ENCODE measurements at places on chromosomes 1 and 21.

GRCh38 chr1:155307247-155307740 is 1.4 kb upstream of the FDPS start:
- DNase-seq: peak; percentile 23

DNA sequence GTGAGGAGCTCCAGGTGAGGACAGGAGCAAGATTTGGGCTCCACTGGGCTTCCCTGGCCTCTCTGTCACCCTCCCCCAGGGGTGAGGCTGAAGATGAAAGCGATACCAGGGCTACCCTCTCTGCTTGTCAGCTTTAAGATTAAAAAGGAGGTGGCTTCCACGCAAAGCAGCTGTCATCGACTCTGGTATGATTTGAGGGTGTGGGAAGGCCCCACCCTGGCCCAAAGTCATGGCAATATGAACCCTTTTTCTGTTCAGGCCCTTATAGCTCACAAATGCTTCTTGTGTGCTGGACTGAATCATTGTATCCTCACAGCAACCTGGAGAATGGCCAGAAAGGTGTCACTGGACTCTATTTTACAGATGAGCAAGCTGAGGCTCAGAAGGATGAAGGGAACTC is 41.6 kb downstream of the NUAK2 start:
- DNase-seq: peak; percentile 32

GRCh38 chr1:152457561-152457960 is 43.5 kb upstream of the CRNN start:
- DNase-seq: no peak

GRCh38 chr1:54453509-54453908 is 47.3 kb upstream of the SSBP3 start:
- no peak for DNase-seq

GRCh38 chr1:224267925-224268324 is 62.0 kb downstream of the NVL start:
- DNase-seq: no peak

DNA sequence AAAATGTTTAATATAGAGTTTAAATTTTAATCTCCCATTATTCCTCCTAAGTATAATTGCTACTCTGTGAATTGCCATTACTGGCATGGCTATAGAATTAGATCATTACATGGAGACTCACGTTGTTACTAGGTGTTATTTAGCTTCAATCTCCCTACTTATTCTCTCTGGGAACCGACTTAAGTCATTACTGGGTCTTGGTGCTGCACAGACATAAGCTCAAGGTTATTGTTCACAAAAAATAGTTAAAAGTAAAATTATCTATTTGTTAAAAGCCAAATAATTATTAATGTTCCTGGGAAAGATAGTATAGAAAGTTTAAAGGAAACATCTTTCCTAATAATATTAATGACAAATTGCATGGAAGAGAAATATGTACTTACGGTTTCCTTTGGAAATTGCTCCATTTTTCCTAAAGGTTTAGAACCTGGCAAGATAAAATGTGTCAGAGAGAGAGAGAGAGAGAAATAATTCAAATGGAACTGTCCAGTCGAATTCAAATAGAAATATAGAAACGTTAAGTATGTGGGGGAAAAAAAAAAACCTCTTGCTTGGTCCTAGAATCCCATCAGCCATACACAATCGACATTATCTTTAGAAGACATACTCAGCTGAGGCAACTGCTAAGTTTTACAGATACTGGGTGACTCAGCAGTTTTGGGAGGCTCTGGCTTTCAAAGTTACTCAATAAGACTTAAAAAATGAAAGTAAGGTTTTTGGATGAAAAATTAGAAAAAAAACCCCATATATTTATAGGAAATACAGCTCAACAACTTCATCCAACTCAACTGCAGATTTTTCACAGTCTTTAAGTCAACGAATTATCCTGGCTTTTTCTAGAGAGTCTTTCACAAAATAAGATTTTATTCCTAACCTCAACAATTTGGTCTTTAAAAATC is at the start of gene SPTA1:
TSS of gene SPTA1 (minus strand) at position 605 of the 899 bp plus-strand sequence. CDS start at position 407, 198 bp downstream.
- DNase-seq: no peak

- DNase-seq: no peak
Observed at GRCh38 chr1:56501888-56502287, 77.5 kb downstream of the PLPP3 start.

DNA sequence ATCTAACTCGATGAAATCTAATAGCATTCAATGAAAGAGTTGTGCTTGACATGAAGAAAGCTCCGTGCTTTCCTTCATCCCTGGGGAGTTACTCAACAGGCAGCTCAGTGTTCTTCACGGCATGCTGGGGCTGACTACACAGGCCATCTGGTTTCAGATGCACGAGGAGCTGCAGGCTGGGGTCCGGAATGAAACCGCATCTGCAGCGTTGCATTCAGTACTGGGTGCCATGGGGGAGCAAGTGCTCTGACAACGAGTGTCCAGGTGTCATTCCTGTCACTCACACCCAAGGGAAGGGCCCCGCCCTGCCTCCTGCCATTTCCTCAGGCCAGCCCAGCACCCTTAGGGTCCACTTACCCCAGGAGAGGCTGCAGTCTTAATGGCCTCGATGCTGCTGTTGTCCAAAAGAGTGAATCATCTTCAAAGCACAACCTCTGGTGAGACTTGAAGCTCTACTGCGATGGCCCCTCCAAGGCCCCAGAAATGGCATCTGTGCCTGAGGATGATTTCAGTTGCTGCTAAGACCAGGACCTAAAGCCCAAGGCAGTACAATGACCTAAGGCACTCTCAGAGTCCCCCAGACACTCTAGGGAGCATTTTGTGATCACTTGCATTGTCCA is 61.4 kb downstream of the STUM start:
- DNase-seq: no peak

DNA sequence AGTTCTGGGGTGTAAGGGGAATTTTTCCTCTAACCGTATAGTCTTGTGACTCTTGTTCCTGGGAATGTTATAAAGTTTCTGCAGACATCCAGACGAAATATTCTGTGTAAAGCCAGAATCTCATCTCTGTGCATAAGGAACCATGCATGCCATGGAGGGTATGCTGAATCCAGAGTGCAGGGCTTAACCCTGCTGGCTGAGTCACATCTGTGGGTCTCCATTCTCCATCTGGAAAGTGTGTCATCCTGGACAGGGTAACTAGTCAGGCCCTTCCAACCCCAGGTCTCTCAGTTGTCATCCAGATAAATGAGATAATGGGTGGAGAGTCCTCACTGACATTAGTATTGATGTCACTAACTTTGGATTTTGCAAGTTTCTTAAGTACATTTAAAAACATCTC is 48.8 kb downstream of the ATP5PO start:
- no peak for DNase-seq

GRCh38 chr1:194279975-194280374 is 1093.6 kb upstream of the B3GALT2 start:
- no peak for DNase-seq

- DNase-seq: no peak
Observed at GRCh38 chr1:6281511-6282402, 20.9 kb upstream of the GPR153 start.

DNA sequence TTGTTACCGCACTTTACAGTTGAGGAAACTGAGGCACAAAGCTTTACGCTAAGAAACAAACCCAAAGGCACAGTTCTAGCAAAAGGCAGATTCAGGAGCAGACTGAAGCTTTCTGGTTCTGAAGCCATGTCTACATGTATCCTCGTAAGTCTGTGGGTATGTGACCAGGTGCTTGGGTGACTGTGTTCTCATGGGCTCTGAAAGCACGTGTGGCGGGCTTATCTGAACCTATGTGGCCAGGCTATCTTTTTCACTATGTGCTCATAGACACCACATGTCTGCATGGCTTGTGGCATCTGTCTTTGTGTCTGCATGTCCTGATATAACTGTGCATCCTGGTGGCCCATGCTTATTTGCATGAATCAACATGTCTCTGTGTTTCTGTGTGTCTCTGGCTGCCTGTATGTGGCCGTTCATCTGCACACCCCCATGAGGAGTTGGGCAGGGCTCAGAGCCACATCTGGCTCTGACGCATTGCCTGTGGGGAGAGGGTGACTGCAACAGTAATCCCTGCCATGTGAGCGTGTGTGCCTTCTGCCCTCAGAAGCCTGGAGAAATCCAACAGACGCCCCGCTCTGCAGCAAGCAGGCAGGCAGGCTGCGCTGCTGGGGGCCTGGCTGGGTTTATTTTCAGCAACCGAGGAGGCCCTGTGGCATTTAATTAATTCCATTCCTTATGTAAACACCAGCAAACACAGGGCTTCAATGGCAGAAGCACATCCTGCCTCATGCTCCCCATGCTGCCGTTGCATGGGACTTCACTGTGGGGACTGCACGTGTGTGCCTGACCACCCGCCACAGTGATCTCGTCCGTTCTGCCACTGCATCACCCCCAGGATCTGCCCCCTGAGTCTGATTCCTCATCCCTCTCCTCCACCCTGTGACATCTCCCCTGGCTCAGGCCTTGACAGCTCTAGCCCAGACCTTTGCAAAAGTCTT is 115.4 kb downstream of the TRABD2B start:
- DNase-seq: no peak

- no peak for DNase-seq
Observed at GRCh38 chr21:37655611-37656300, 260.5 kb downstream of the KCNJ6 start.

GRCh38 chr1:5971471-5972197 is 20.6 kb downstream of the NPHP4 start:
- no peak for DNase-seq

GRCh38 chr21:45251635-45252447 is 35.9 kb downstream of the POFUT2 start:
- DNase-seq: no peak

GRCh38 chr21:34020005-34020847 is 53.2 kb upstream of the MRPS6 start:
- DNase-seq: no peak

DNA sequence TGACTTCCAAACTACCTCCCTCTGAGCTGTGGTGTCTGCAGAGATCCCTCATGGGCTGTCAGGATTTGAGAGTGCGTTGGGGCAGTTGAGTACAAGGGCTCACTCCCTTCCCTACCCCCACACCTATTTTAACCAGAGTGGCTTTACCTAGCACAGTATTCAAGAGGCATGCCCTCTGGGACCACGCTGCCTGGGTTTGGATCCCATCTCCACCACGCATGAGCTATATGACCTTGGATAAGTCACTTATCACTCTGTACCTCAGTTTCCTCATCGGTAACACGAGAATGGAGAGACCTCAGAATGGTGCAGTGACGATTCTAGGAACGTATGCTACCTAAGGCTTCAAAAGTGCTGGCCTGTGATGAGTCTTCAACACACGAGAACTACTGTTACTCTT is 147.3 kb upstream of the WNT4 start:
- DNase-seq: no peak

GRCh38 chr1:156420205-156421061 is 51.4 kb downstream of the RHBG start:
- no peak for DNase-seq

GRCh38 chr21:34126269-34126668 is 52.9 kb downstream of the MRPS6 start:
- DNase-seq: no peak

DNA sequence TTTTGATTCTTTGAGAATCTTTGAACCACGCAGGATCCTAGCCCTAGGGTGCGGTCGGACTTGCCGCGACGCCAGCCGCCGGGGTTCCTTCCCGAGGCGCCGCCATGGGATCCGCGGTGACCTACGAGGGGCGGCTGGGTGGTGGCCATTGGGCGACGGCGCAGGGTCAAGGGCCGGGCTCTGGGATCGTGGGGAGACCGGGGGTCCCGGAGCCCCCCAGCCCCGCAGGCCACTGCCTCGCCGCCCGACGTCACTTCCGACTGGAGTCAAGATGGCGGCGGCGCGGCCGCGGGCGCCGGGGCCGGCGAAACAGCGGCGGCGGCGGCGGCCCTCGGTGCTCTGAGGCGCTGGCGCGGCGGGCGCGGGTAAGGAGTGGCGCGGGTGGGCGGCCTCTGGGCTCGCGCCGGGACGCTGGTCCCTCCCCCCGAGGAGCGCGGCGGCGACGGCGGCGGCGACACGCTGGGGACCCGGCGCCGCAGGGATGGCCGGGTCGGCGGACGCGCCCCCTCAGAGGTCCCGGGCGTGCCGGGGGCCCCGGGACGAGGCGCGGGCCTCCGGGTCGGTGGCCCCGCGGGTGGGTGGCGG is at the start of gene PRDM2:
TSS of gene PRDM2 (plus strand) at position 253 of the 585 bp plus-strand sequence. CDS start 15,418 bp downstream, outside the sequence.
- DNase-seq: no peak

DNA sequence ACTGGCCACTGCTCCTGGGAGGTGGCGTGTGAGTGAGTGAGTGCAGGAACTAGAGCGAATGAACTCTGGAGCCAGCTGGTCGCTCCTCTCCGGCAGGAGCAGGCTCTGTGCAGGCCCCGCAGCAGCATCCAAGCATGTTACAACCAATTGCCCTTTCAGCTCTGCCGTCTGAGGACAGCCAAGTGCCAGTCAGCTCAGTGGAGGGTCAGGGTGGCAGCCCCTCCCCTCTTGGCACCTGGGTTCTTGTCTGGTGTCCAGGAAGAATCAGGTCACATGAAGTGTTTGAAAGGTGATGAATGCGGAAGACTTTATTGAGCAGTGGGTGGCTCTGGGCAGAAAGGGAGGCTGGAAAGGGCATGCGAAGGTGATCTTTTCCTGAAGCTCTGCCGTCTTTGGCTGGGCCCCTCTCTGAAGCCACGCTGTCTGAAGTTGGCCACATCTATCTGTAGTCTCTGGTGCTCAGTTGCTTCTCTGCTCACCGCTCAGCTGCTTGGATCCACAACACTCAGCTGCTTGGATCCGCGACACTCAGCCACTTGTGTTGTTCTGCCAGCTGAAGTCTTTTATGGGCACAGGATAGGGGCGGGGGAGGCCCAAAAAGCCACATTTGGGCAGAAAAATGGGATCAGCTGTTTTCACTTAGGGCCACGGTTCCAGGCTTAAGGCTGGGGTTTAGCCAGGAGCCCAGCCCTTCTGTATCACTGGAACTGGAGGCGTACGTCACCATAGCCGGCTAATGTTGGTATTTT is 139.8 kb downstream of the ADSS2 start:
- DNase-seq: no peak

DNA sequence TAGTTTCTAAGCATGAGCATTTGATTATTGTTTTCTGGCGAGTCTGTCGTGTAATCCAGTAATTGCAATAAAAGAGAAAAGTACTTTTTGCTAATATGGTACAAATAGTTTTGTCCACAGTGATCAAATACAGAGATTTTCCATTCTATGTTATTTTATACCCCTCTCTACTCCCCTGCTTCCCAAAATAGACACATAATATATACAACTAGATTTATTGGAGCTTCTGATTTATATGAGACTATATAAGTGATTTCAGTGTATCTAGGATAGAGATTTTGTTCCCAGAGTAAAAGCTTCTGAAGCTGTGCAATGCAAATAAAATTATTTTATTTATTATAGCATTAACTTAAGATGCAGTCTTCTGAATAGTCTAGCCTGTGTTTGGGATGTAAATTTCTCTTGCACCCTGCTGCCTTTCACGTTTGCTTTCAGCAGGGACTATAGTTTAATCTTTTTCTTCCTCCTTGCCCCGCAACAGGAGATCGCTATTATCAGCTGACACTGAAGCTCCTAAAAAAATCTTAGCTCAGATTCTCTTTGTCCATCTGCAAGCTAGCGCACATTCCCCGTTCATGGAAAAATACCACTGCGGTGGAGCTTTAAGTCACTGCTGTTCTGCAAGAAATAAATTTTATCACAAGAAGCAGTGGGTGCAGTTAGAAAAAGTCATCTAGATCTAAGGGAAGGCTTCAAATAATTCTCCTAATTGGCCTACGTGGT is 273.3 kb downstream of the DISC1 start:
- DNase-seq: no peak

GRCh38 chr1:218482683-218483082 is 137.5 kb downstream of the TGFB2 start:
- DNase-seq: no peak

- DNase-seq: no peak
Observed at GRCh38 chr1:180931529-180931928, 18.8 kb downstream of the KIAA1614 start.

- peak; percentile 89 for DNase-seq
Observed at GRCh38 chr1:8202182-8202905, 115.6 kb upstream of the SLC45A1 start.
